ENCODE measurements at places on chromosomes 1 and 21.

GRCh38 chr1:43552813-43553212 lies 22.1 kb downstream of the PTPRF start:
- no peak for DNase-seq

- no peak for DNase-seq
Measured at GRCh38 chr1:18253093-18253492, 145.5 kb downstream of the IGSF21 start.

GRCh38 chr1:58724483-58724882 lies 24.6 kb upstream of the MYSM1 start:
- no peak for DNase-seq

GRCh38 chr1:233665575-233666270 lies 51.8 kb downstream of the KCNK1 start:
- no peak for DNase-seq

DNA sequence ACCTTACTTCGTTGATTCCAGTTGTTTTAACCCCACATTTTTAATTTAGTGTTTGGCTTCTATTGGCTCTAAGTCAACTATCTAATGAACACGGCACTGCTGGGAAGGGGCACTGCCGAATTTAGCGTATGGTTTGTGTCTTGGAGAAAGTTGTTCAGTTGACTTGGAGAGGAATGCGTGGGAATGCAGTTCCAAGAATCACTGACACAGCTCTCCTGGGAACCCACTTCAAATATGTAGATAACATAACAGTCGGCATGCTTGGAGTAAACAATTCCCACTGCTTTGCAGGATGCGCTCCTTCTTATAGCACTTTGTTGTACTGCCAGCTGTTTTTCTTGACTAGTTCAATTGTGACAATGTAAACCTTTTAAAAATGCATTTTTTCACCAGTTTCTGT lies 104.3 kb downstream of the RYR2 start:
- no peak for DNase-seq

GRCh38 chr1:93442008-93442666 lies 5.8 kb upstream of the FNBP1L start:
- no peak for DNase-seq

- no peak for DNase-seq
Measured at GRCh38 chr1:119878171-119878570, 18.1 kb downstream of the ADAM30 start.

GRCh38 chr1:61109158-61109557 lies 26.8 kb downstream of the NFIA start:
- no peak for DNase-seq

DNA sequence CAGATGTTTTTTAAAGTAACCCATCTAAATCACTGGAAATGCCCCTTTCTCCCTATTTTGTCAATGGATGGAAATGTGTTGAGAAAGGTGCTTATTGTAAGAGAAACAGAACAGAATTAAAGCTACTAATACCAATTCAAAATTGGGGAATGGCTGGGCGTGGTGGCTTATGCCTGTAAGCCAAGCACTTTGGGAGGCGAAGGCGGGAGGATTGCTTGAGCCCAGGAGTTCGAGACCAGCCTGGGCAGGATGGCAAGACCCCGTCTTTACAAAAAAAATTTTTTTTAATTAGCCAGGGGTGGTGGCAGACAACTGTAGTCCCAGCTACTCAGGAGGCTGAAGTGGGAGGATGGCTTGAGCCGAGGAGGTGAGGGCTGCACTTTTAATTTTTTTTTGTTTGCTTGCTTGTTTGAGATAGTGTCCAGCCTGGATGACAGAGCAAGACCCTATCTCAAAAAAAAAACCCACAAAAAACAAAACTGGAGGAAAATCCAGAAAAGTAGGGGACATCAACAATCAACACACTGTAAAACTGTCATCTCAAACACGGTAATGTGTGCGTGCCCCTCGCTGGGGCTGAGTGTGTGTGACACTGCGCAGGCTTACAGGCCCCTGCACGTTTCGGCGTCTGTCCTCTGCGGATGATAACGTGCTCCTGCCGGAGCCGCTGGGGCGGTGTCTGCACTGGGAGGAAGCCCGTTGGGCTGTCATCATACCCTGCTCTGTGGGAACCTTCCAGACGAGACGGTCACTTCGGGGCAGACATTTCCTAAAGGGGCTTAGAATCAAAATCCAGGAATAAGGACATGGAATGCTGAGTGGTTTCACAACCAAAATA lies 11.6 kb upstream of the POFUT2 start:
- no peak for DNase-seq

DNA sequence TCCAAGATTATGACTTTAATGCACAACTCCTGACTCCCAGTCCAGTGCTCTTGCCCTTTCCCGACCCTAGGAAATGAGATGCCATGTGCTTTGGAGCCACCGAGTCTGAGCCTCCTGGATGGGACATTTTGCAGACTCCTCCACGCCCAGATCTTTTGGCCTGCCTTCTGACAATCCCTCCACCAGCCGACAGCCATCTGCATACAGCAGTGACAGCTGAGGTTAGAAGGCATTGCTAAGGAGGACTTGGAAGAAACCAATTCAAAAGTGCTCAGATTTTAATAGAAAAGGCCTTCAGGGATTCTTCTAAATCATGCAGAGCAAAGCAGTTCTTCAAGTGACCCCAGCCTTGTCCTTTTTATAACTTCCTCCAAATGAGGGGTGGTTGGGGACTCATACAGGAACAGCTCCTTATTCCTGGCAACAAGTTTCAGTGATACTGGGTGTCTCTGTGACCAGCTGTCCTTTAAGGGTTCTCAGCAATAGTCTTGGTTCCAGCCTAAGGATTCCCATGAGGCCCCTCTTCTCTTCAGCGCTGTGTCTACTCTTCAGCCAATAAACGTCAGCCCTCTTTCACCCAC lies 369.3 kb downstream of the PBX1 start:
- DNase-seq = no peak

DNA sequence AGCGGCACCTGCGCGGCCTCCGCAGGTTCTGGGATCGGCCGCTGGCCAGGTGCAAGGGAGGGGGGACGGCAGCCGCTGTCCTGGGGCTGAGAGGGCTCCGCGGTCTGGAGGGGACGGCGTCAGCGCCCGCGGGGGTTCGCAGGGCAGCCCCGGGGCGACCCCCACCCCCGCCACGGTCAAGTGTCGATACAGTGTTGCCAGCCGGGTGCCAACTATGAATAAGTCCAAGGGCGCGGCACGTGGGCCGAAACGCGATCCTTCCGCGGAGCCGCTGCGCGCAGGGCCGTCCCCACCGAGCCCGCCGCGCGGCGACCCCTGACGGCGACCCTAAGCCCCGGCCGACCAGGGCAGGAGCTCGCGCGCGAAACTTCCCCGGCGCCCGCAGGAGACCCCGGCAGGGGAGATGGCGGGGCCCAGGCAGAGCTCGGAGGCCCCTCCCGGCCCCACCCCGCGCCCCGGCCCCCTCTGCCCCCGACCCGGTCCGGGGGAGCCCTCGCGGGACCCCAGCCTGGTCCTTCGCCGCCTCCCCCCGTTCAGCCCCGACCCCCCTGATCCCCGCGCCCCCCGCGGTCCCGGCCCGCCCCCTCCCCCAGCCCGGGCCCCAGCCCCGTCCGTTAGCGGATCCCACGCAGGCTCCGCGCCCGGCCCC lies 586 bp upstream of the AGPAT3 start:
- DNase-seq = peak; percentile 20

- DNase-seq = no peak
Measured at GRCh38 chr1:110229348-110230001, 19.4 kb downstream of the KCNC4 start.

GRCh38 chr1:230643908-230644307 lies 1.6 kb downstream of the COG2 start:
- no peak for DNase-seq

- DNase-seq = no peak
Measured at GRCh38 chr1:85144351-85144750, 56.5 kb downstream of the SYDE2 start.

GRCh38 chr1:20819818-20820217 lies 32.7 kb upstream of the HP1BP3 start:
- DNase-seq = no peak

GRCh38 chr1:63902844-63903589 lies 129.2 kb downstream of the ROR1 start:
- no peak for DNase-seq

GRCh38 chr1:147641695-147642592 lies 28.4 kb downstream of the ACP6 start:
- peak; percentile 43 for DNase-seq

DNA sequence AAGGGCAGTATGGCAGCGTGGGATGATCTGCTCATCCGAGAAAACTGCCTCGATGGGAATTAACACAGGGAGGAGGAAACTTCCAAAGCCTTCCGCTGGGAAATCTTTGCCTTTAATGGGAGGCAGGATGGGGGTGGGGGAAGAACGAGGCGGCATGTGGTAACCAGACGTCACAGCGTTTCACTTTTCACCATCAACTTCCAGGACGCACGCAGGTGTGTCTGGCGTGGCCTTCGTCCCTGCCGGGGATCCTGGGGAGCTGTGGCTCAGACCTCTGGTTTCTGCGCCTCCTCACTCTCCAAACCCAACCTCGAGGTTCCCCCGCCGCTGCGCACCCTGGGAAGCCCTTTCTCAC lies 282 bp downstream of the RSPH1 start:
- no peak for DNase-seq

- no peak for DNase-seq
Measured at GRCh38 chr1:233248014-233248413, 47.5 kb downstream of the PCNX2 start.

GRCh38 chr1:89905395-89906058 lies 84.7 kb downstream of the LRRC8D start:
- no peak for DNase-seq

GRCh38 chr1:18015719-18016118 lies 91.9 kb upstream of the IGSF21 start:
- DNase-seq = no peak

DNA sequence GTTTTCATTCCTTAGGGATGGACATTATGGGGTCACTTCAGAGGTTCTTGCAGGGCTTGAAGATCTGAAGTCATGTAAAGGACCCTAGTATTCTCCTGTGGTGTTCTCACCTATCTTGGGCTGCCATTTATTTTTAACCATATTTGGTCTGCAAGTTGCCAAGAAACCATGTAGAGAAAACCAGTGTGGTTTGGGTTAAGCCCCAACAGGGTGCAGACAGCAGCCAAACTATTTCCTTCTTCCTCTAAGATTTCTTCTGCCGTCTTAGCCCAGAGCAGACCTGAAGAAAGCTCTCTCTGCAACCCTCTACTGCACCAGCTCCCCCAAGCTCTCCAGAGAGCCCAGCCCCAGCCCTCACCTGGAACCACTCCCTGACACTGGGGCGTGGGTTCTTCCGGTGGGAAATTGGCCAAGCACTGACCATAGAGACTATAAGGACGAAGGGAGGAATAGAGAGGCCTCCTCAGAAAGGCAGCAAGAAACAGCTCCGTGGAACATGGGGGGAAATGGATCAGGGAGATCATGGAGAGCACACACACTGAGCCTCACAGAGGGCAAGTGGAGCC lies 136.6 kb downstream of the SYF2 start:
- DNase-seq = no peak

GRCh38 chr1:105632342-105633196 lies 1423.9 kb upstream of the PRMT6 start:
- no peak for DNase-seq

GRCh38 chr1:224116131-224116530 lies 2.2 kb downstream of the FBXO28 start:
- peak; percentile 47 for DNase-seq

GRCh38 chr21:29583424-29583924 lies 284.8 kb downstream of the BACH1 start:
- DNase-seq = no peak

DNA sequence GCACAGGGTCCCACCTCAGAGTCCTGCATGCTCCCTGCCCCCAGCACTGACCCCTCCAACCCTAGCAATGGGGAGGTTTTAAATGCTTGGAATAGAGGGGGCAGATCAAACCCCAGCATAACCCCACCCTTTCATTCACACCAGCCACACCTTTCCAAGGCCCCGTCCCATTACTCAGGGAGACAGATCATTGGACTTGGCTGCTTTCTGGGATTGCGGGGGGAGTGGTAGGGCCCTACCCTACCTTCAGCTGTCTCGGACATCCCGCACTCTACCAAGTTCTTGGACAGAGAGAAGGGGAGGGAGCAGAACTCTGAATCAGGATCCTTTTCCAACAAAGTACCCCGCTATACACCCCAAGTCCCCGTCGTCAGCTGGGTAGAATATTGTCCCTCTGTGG lies 983 bp downstream of the PADI2 start:
- DNase-seq = no peak

DNA sequence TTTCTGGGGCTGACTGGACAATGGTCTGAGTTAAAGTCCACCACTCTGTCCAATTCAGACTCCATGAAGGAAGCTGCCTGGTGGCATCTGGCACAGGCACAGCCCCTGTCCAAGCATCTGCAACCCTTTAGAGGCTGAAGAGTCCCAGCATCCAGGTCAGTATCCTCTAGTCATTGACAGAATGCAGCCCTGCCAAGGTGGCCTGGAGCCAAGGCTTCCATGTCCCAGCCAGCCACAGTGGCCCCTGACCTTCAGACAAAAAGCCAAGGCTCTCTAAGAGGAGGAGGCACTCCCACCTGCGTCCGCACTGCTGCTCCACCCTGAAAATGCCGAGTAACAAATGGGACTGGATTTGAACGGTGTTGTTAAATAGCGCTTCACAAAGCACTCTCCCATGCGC lies 49.4 kb downstream of the KCNN3 start:
- no peak for DNase-seq

DNA sequence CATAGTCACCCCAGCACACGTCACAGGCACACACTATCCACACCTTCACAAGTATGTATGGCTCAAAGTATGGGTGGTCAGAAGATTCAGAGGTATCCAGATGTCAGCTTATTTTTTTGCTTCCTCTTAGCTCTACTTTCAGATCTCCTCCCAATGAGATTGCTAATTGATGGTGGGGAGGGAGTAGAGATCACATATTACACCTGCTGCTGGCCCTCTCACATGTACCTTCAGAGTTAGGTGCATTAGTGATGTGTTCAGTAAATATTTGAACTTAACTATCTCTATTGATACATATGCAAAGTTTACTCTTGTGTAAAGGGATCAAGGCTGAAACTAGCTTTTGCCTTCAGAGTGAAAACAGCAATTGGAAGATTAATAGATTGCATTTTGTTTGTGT lies 262.6 kb downstream of the PCP4 start:
- DNase-seq = no peak

DNA sequence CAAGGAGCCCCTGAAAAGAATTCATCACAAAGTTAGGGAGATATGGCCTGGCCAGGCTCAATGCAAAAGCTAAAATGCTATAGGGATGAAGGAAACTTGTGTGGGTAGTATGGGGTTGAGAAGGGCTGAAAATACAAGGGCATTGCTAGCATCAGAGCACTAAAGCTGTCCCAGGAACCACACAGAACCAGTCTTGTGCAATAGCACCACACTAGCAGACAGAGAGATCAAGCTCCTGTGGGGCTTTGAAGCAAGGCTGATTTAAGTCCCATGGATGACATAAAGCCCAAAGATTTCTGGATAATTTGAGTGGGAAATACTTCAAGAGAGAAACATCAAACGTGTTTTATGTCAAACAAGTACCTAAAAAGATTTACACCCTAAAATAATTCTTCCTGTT lies 97.1 kb downstream of the VAV3 start:
- no peak for DNase-seq

Measured in CD14-positive monocyte (primary cell).